ENCODE measurements at places on chromosomes 13 and 19.
A peak's percentile ranks its signal among the peaks of the same experiment; 100 is the strongest.

- DNase-seq, result no peak
Observed at GRCh38 chr13:94400874-94401273, 78.6 kb downstream of the DCT start.

DNA sequence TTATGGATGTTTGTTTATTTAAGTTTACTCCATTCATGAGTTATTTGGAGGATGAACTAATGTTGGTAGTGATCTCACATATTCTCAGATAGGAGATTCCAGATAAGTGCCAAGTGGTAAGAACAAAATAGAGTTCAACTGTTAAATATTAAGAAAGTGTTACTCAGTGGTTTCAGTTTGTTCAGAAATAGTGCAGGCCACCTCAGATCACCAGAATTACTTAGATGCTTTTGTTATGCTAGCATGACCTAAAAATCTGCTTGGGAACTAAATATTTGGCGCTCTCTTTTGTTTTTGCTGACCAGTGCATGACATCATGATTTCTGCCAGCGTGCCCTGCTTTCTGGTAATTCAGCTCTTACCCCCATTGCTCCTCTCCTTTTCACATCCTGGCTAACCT lies 15.6 kb downstream of the CLDN10 start:
- no peak for DNase-seq

DNA sequence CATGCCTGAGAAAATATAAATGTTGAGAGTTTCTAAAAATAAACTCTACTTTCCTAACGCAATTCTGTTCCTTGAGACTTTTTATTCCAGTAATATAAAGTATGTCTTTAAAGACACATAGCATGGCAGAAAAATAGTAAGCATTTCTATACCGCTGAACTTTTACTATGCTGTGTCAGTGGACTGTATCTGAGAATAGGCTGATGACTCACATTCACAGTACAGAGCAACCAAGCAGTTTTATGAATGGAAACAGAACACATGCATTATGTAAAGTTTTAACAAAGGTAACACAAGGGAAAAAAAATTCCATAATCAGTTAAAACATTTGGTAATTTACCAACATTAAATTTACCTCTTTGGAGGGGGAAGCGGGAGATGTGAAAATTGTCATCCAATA lies 38.4 kb downstream of the ZDHHC20 start:
- peak; percentile 52 for DNase-seq

GRCh38 chr19:49085868-49086232 lies 599 bp downstream of the SNRNP70 start:
- no peak for DNase-seq

- no peak for DNase-seq
Observed at GRCh38 chr13:32545083-32545482, 6.5 kb upstream of the N4BP2L2 start.

GRCh38 chr19:40465025-40465556 lies 454 bp downstream of the BLVRB start:
- DNase-seq, result peak; percentile 63

DNA sequence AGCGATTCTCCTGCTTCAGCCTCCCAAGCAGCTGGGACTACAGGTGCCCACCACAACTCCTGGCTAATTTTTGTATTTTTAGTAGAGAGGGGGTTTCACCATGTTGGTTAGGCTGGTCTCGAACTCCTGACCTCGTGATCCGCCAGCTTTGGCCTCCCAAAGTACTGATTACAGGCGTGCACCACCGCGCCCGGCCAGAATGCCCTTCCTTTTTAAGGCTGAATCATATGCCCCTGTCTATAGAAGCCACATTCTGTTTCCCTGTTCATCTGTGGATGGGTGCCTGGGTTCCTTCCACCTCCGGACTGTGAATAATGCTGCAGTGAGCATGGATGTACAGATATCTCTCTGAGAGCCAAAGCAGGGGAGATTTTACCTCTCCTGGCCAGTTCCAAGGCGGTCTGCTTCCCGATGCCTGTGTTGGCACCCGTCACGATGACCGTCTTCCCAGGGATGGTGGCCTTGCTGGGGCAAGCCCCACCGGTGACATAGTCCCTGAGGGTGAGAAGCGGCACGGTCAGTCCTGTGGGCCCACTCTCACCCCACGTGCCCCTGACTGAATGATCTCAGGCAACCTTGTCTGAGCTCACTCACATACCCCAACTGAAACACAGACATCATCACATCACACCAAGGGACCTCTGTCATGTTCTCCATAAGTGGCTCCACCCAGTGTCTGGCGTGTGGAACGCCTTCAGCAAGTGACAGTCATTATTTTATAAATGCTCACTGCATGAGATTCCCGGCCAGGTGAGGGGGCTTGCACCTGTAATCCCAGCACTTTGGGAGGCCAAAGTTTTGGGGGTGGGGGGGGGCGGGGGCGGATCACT lies 4.0 kb downstream of the RDH13 start:
- DNase-seq, result no peak

DNA sequence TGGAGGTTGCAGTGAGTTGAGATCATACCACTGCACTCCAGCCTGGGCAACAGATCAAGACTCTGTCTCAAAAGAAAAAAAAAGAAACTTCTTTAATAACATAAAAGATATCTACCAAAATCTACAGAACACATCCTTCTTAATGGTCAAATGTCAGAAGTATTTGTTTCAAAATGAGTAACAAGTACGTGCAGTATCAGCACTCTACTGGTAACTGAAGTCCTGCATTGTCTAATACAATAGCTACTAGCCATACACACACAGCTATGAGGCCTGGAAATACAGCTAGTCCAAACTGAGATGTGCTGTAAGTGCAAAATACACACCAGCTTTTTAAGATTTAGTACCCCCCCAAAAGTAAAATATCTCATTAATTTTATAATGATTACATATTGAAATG lies 88.1 kb downstream of the TSC22D1 start:
- no peak for DNase-seq

DNA sequence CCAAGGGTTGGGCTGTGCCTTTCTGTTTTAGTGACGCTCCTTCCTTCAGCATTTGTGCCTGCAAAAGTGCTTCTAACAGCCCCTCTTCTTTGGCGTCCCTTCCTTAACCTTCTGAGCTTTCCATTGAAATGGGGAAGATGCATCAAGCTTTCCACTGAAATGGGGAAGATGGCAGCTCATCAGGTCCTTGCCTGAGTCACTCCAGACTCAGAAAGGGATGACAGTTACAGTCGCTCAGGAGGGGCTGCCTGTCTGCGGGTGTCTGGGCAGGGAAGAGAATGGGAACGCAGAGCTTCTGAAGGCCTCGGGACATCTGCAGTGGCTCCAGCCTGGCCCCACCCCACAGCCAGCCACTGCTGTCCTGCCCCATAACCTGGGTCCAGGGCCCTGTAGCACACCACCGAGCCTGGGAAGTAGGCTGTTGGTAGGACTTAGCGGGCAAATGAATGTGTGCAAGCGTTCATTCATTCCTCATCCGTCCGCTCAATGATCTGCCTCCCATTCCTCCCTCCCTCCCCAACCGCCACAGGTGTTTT lies 9.8 kb downstream of the AP1M1 start:
- no peak for DNase-seq

DNA sequence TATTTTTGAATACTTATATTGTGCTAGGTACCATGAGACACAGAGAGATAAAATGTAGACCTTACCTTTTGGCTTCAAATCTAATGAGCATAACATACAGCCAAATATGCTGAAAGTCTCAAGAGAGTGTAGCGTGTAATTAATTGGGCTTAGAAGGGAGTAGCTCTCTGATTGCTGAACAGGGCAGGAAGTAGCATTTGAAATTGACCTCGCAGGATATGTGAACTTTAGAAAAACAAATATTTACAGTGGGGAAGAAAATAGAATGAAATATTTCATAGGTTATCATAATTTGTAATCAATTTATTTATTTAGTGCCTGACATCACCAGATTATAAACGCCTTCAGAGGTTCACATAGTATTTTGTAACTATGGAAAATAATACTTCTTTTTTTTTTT lies 327.1 kb downstream of the RFC3 start:
- DNase-seq, result no peak

GRCh38 chr13:21673789-21674489 lies 3.1 kb downstream of the FGF9 start:
- DNase-seq, result no peak

DNA sequence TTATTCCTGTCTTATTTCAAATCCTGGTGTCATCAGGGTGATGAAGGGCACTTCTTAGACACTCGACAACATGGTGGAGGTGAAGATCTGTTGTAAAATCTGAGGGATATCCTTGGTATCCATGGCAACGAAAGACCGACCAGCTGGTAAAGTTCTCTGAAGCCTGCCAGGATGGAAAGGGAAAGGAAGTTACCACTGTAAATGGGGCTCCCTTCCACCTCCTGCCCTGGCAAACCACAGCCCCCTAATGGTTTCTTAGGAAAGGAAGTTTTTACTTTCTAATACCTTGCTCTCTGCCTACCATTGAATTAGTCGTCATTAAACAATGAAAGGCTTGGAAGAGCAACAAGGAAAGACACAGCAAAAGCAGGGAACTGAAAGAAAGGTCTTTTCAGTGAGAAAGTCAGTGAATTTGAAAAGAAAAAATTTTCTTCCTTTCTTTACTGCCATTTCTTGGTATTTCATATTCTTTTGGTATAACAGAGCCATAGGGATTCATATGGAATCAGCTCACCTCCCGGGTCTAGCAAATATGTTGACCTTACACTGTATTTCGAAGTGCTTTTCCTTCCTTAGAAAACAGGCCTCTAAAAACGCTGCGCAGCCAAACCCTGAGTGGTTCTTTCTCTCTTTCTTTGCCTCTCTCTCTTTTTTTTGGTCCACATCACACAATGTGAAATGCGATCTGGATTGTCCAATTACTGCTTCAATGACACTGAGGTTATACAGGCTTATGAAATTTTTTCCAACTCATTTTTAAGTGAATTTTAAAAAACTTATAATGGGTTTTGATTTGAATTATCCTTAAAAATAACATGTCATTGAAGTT lies 111.0 kb downstream of the RGCC start:
- DNase-seq, result no peak

GRCh38 chr19:9456018-9456689 lies 20.8 kb upstream of the ZNF266 start:
- no peak for DNase-seq

GRCh38 chr19:39915848-39916215 lies 18.6 kb downstream of the FCGBP start:
- no peak for DNase-seq

- no peak for DNase-seq
Observed at GRCh38 chr19:8320564-8321066, 560 bp downstream of the NDUFA7 start.

- no peak for DNase-seq
Observed at GRCh38 chr19:46579361-46579879, 21.7 kb upstream of the CALM3 start.

DNA sequence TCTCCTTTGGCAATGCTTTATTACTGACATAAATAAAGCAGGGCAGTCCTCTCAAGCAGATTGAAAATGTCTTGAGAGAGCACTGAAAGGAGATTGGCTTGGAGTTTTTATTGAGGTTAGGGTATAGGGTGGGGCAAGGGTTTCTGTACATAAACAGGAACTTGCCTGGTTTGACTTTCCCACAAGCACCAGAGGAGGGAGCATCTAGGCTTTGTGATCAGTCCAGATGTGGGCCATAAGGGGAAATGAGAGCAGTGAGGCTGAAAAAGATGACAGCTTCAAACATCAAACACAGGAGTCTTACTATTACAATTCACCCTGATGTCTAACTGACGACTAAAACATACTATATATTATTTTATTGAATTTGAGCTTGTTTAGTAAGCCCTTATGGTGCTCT lies 260.9 kb downstream of the MTUS2 start:
- DNase-seq, result no peak

GRCh38 chr13:91719033-91719432 lies 320.6 kb downstream of the GPC5 start:
- peak; percentile 43 for DNase-seq

- DNase-seq, result no peak
Observed at GRCh38 chr13:27770809-27771208, 21.5 kb upstream of the GSX1 start.

DNA sequence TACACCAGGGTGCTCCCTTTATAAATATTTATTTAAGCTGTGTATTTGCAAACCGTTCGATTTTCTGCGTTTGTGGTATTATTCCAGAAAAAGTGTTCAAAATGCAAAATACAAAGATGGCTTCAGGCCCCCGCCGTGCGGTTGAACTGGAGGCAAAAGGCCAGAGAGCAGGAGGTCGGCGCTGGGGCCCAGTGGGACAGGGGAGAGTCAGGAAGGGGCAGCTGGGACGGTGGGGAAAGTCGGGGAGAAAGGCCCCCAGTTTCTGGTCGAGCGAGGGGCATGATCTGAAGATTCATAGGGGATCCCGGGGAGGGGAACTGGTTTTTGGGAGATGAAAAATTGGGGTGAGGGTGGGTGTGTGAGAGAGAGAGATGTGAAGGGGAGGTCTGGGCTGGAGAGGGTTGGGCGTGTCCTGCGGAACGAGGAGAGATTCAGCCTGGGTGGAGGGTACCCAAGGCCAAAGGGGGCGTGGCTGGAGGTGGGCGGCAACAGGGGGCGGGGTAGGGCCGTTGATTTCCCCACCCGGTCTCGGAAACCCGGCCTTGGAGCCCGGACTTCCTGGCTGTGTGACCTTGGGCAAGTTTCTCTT lies 678 bp downstream of the ISOC2 start:
- DNase-seq, result peak; percentile 66

GRCh38 chr13:113562085-113562749 lies 22.3 kb upstream of the TFDP1 start:
- peak; percentile 77 for DNase-seq

- no peak for DNase-seq
Observed at GRCh38 chr19:48490981-48491792, 20.4 kb downstream of the LMTK3 start.

DNA sequence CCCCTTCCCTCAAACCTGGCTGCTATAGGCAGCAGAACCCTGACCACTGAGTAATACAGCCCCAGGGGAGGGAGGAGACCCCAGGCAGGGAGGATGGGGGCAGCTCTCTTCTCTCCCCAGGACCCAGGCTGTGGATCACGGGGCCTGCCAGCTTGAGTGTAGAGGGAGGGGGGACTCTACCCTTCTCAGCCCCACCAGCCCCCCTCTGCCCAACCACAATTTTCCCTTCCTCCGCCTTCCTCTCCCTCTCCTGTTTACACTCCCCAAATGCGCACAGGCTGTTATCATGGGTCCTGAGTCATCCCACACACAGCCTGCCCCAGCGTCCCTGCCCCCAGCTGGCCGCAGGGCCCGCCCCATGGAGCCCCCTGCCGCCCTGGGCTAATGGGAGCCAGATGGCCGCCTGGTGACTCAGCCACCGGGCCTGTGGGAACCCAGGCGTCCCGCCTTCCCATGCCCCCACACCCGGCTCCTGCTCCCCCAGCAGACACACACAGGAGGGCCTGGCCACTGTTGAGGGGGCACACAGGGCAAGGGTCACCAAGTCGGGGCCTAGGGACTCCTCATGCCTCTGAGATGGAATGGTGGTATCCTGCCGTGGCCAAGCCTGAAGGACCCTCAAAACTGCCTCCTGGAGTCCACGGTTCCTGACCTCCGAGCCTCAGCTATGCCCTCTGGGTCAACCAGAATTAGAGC lies 13.6 kb downstream of the CCDC97 start:
- DNase-seq, result peak; percentile 99

DNA sequence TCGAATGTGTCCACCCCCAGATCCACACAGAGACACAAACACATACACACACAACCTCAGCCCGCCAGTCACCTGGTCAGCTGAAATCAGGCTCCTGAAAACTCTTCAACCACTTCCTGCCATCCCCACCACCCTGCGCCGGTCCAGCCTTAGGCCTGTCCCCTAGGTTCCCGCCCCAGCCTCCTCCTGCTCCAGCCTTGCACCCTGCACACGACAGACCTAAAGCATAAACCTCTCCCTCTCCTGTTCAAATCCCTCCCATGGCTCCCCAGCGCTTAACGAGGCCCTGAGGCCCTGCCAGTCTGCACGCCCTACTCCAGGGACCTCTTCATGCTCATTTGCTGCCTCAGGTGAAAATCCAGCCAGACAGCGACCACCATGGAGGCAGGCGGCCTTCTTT lies 7.1 kb downstream of the PNMA8B start:
- no peak for DNase-seq

All from astrocyte of the spinal cord (primary cell).